ENCODE measurements at places on chromosomes 6 and 20.

- DNase-seq: peak; percentile 7
Measured at GRCh38 chr6:18386298-18386976, 713 bp upstream of the RNF144B start.

DNA sequence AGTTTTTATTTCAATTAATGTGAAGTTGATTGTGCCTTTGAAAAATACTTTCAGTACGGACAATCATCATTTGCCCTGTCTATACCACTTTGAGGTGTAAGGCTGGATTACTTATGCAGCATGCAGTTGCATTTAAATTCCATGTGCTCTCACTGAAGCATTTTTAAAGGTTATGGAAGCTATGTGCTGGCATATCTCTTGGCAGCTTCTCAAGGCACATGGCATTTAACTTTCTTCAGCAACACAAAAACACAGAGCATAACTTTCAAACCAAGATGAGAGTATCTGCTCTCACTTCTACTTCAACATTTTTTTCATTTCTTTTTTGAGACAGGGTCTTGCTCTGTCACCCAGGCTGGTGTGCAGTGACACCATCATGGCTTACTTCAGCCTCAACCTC lies 360.6 kb upstream of the RUNX2 start:
- no peak for DNase-seq

- DNase-seq: no peak
Measured at GRCh38 chr6:51323056-51323455, 504.4 kb downstream of the TFAP2B start.

DNA sequence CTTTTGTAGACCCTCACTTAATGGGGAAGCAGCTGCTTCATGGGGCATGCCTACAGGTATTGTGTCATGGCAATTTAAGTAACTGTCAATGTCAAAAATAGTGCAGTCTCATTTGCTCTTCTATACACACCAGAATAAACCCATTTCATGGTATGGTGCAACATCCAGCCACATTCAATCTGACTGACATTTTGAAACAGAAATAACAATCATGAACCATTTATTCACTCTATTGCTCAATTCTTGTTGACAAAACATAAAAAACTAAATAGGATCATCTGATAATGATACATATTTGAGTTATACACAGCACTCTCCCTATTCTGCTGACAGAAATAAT lies 122.9 kb downstream of the MAP7 start:
- DNase-seq: no peak

- DNase-seq: no peak
Measured at GRCh38 chr6:121755485-121755884, 320.0 kb downstream of the GJA1 start.

DNA sequence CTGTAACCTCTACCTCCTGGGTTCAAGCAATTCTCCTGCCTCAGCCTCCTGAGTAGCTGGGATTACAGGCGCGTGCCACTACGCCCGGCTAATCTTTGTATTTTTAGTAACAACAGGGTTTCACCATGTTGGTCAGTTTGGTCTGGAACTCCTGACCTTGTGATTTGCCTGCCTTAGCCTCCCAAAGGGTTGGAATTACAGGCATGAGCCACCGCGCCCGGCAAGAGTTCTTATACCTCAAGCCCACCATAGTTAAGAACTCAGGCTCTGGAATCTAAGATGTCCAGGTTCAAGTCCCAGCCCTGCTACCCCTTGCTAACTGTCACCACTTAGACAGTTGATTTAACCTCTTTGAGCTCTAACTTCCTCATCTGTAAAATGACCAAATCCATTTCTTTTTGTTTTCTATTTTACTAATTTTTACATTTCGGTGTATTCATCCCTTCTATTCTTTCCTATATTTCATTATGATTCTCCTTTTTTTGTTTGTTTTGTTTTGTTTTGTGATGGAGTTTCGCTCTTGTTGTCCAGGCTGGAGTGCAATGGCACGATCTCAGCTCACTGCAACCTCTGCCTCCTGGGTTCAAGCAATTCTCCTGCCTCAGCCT lies 104.8 kb upstream of the ZNF217 start:
- no peak for DNase-seq

GRCh38 chr20:38272398-38272797 lies 11.9 kb upstream of the KIAA1755 start:
- DNase-seq: no peak

GRCh38 chr6:2632368-2632767 lies 118.4 kb downstream of the MYLK4 start:
- DNase-seq: peak; percentile 61

- DNase-seq: peak; percentile 48
Measured at GRCh38 chr6:111605100-111605751, 452 bp downstream of the TRAF3IP2 start.

GRCh38 chr6:3623451-3624249 lies 127.9 kb downstream of the PXDC1 start:
- no peak for DNase-seq

DNA sequence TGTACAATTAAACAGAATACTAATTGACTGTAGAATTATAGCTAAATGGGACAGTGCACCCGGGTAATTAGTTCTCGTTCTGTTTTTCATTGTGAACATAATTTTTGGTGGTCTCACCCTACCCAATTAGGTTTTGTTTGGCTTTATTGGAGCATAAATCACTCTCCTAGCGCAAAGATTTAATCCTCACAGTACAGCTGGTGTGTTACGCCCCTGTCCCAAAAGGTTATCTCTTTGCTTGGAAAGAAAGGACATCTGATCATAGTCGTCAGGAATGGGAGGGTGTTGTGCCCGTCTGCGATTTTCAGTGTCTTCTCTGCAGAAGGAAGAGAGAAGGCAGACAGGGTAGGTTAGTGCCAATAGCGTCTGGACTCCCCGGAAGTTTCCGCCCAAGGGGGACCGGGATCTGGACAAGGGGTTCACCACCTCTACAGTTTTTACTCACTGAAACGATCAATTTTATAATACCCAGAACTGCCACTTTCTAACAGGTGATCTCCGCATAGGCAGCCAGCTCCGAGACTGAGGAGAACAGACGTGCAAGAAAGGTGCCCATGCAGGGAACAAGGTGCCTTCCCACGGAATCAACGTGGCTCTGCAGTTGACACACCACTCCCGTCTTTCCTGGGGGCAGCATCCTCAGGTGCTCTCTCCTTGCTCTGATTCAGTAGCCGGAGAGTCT lies 617.4 kb upstream of the CDH4 start:
- DNase-seq: no peak

DNA sequence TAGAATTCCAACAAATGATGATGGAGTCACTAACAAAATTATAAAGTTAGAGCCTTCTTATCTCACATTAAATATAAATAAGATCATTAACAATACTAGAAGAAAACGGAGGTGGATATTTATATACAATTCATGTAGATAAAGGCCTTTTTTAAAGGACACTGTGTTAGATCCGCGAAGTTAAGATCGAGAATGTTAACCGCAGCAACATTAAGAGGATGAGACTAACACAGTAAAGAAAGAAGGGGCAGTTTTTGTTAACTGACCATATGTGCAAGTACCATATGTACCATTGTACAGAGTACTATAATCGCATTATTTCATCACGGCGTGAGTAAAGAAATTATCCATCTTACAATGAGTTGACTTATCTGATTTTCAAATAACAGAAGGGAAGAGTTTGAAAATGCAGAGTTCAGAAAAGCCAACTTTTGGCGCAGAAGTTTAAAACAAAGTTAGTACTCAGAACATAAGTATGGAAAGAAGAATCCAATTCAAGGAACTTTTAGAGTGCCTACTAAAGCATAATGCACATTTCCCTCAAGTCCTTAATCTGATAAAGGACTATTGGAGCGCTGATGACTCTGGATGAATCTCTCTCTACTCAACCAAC lies 1.4 kb downstream of the FBXL4 start:
- no peak for DNase-seq

DNA sequence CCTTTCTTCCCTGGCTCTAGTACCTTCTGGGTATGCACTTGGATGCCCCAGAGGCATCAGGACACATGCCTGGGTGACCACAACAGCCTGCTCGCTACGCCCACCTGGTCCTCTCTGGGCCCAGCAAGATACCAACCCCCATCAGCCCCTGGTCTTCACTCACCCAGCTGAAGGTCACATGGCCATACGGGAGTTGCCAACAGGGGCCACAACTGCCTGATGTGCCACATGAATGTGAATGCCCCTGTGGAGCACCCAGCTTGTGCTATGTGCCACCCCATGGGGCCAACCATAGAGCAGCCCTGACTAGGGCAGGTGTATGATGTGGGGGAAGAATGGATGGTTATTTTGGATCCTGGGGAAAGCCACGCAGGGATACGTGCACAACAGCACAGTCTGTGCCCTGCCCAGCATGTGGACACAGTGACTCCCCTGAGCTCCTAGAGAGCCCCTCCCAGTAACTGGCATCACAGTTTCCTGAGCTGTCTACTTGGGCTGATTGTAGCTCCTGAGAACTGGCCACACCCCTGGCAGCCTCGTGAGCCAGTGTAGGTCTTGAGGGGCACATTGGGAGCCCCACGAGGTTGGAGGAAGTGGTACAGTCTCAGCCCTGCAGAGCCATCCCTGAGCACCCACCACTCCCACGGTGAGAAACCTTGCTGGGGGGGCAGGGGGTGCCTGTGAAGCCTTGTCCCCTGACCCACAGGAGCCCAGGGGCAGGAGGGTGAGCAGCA lies 10.5 kb upstream of the PCMTD2 start:
- DNase-seq: no peak

- no peak for DNase-seq
Measured at GRCh38 chr6:31713991-31714684, 1.0 kb upstream of the LY6G6D start.

GRCh38 chr20:44648579-44648978 lies 2.9 kb downstream of the ADA start:
- DNase-seq: no peak

DNA sequence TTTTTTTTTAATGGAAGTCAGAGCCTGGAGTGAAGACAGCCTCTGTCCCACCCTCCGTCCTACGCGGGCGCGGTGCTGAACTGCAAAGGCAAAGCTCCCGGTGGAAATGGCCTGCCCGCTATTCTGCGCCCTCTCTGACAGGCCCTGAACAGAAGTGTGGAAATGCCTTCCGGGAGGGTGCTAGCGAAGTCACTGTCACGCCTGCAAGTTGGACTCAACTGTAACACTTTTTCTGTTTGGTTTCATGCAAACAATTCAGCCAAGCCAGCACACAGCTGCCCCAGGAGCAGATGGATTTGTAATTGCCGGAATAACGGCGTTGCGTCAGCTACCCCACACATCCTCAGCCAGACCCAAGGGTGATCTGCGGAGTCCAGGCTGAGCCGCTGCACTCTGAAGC lies 107.6 kb downstream of the PSMB1 start:
- no peak for DNase-seq

GRCh38 chr6:71887006-71887743 lies 825 bp downstream of the RIMS1 start:
- no peak for DNase-seq

- DNase-seq: no peak
Measured at GRCh38 chr20:37111926-37112455, 16.2 kb upstream of the RBL1 start.

DNA sequence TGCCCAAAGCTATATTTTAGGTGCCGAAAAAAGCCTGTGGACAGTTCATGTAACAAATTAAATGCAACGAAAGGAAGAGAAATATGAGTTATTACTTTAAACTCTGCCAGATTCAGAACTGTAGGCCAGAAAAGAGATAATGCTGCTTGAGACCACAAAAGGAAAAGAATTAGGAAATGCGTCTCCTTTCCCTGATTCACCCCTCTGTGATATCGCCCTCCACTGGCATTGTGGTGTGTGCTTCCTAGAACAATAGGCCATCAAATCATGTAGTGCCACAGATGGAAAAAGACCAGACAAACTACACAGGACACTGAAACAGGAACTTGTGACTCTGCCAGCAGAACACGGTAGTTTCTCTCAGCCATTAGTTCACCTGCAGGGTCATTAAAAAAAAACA lies 14.7 kb upstream of the LAMA4 start:
- no peak for DNase-seq

- DNase-seq: no peak
Measured at GRCh38 chr6:34063651-34064050, 82.2 kb downstream of the GRM4 start.

DNA sequence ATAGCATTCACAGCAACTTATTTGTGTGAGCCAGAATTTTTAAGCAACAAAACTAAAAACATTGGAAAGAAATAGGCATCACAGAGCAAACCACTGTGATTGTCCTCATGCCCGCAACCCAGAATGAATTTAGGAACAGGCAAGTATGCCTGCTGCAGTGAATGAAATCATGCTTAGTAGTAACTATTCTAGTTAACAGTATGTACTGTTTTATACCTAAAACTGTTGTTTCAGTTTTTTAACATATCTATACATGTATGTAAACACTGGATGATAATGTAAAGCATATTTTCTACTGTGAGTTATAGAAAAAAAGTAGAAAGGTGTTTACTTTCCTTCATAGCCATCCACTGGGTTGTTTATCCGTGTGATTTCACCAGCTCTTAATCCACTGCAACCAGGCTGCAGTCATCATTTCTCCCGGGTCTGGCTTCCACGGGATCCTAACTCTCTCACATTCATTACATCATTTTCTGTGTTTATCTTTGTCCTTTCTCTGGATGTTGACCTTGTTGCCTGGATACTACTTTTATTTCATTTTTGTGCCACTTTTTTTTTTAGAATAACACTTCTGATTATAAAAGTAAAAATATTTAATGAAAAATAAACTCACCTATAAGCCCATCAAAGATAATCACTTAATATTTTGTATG lies 3.6 kb upstream of the ARFGEF3 start:
- peak; percentile 76 for DNase-seq
